Smooth muscle cell of trachea (primary cell): ENCODE measurements at places on chromosomes 2 and 18. TPM values are rescaled to one million over a fixed set of nuclear protein-coding genes. Genes with fewer than 3 reads are reported as not detected.

The CCDC148 gene
- 1.5 and 1.7 TPM in 2 replicates for total RNA-seq

The GATA6 gene
- 5.7 and 7.9 TPM in 2 replicates for total RNA-seq

The FEV gene
- under 0.01 TPM in 1 of 2 replicates, not detected in the other for total RNA-seq

The PLEKHH2 gene
- 2.5 and 5.7 TPM in 2 replicates for total RNA-seq

The HOXD12 gene
- total RNA-seq = not detected in 2 replicates

The TMEM200C gene
- under 0.01 and 0.17 TPM in 2 replicates for total RNA-seq

The KCNG2 gene
- total RNA-seq = 0.73 and 3.3 TPM in 2 replicates

The CDH19 gene
- not detected in 2 replicates for total RNA-seq
